ENCODE measurements at places on chromosomes 1 and 21.

GRCh38 chr1:226988334-226988666 is 48.2 kb downstream of the COQ8A start:
- DNase-seq, result no peak

DNA sequence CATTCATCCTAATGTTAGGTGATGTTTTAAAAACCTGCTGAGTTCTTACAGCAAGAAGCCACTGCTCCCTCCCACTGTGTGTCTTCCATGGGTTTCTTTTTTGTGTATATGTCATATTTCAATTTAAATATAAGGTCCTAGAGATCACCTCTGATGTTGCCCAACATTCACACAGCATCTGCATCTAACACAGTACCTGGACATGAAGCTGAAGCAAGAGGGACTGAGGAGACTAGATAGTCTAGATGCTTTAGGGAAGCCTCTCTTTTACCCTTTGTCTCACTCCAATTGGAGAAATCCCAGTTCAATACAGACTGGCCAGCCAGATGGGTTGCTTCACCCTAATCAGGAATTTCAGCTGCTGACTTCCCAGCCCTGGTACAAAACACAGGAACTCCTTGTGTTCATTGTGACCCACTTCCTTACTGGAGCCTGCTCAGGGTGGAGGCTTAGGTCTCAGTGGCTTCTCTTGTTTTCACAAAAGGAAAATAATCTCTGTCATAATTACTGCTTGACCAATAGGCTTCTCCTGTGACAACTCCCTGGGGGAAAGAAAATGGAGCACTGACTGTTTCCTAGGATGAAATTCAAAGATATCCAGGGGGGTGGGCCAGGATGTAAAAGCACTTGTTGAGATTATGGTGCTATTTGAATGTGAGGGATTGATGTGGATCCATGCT is 17.3 kb downstream of the BTG2 start:
- DNase-seq, result no peak

- DNase-seq, result no peak
Measured at GRCh38 chr1:98205291-98206017, 284.6 kb upstream of the DPYD start.

- no peak for DNase-seq
Measured at GRCh38 chr1:59079434-59080140, 217.3 kb upstream of the FGGY start.

DNA sequence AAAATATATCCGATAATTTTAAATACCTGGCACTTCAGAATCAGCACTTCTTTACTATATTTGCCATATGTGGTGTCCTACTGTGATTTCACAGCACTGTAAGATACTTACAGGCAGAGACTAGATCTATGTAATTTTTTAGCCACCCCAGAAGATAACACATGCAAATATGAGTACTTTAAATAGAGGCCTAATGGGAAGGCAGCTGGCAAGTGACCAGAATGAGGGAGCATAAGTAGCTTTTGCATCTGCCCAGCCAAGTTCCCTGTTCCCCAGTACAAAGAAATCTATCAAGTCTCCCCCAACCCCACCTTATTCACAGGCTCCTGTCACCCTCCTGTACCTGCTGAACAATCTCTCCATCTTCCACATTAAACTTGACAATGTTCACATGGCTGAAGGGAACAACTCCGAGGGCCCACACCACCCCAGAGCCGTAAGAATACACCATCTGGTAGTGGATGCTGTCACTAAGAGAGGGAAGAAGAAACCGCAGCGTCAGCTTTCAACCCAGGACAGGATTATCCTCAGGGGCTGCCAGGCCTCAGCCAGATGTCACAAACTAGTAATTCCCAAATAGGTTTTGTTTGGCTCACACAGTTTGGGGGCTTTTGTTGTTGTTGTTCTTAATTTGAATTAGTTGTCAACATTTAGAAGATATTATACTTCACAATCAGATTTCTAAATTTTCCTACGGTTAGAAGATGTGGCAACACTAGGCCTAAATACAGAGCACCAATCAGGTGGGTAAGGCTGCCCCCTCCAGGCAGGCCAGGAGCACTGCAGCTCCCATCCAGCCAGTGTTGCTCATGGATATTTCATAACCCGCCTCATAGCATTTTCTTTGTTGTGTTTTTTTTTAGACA is 10.4 kb downstream of the EMC1 start:
- peak; percentile 18 for DNase-seq

Measured in HS-5 (cell line).